ENCODE measurements at places on chromosomes 5 and 9. TPM values are rescaled to one million over a fixed set of nuclear protein-coding genes. Genes with fewer than 3 reads are reported as not detected.

DNA sequence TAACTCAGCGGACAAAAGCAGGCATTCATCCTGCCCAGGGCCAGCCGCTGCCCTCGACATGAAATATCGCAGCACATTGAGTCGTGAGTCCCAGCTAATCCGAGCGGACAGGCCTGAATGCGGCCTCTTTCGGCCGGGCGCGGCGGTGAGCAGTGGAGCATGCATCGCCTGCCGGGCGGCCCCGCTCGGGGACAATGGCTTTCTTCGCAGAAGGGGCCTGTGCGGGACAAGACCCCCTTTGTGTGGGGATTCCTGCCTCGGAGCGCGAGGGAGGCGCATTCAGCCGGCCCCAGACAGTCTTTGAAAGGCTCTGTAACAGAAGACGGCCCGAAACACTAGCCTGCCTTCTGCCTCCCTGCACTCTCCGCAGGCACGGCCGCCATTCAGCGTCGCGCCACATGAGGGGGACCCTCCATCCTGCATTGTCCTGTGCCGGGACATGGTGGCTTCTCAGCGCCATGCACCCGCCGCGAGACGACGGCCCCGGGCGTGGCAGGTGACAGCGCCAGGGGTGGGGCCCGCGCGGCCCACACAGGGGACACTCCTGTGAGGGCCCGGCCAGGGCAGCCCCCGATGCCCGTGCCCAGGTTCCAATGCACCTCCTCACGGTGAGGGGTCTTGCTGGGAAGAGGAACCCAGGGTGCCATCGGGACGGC lies 52.0 kb downstream of the EXD3 start:
- DNase-seq = no peak

Gene ZDHHC11B
- 15.1 TPM for total RNA-seq

Gene PCDH12
- not detected for total RNA-seq

Gene LECT2
- total RNA-seq = not detected

GRCh38 chr5:179906294-179906794 lies 1.4 kb downstream of the TBC1D9B start:
- no peak for DNase-seq

DNA sequence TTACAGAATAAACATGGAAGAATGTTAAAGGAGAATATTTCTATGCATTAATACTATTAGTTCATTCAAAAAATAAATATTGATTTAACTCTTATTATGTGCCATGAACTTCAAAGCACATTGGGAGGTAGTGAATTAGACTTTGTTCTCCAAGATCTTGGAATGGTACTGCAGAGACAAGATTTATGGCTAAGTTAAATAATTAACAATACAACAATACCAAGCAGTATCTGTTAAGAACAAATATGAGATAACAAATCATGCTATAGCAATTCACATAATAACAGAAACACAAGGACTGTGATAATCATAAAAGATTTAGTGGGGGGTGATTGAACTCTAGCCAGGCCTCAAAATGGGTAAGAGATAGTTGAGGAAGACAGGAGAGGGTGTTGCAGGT lies 11.6 kb downstream of the NMUR2 start:
- DNase-seq = no peak

- no peak for DNase-seq
These were observed 158.0 kb downstream of the DEPDC1B start for GRCh38 chr5:60541980-60542379.

Gene SLC6A19
- total RNA-seq = not detected

DNA sequence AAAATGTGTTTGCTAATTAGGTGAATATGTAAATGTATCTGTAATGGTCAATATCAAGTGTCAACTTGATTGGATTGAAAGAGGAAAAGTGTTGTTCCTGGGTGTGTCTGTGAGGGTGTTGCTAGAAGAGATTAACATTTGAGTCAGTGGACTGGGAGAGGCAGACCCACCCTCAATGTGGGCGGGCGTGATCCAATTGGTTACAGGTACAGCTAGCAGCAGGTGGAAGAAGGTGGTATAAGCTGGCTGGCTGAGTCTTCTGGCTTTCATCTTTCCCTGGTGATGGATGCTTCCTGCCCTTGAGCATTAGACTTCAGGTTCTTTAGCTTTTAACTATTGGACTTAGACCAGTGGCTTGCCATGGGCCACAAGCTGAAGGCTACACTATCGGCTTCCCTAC lies 779.0 kb upstream of the CTNND2 start:
- DNase-seq = no peak

Gene TICAM2
- total RNA-seq = 0.50 TPM

Gene SLC4A9
- not detected for total RNA-seq

Gene PALM2AKAP2
- not detected for total RNA-seq

Gene INSL6
- total RNA-seq = not detected

DNA sequence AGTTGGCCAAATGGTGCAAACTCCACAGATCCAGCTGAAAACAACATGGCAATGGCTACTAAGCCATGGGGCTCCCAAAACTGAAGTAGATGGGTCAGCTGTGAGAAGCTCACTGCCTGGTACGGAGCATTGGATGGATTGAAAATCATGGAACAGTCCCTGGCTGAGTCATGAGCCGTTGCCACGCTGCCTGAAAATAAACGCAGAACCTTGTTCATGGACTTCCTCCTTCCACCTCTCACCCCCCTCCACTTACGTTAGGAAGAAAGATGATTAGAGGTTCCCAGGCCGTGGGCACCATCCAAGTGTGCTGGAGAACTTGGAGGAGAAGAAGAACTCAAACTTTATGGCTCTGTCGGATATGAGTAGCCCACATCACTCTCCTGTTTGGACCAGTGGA lies 6.8 kb upstream of the DIPK1B start:
- no peak for DNase-seq

DNA sequence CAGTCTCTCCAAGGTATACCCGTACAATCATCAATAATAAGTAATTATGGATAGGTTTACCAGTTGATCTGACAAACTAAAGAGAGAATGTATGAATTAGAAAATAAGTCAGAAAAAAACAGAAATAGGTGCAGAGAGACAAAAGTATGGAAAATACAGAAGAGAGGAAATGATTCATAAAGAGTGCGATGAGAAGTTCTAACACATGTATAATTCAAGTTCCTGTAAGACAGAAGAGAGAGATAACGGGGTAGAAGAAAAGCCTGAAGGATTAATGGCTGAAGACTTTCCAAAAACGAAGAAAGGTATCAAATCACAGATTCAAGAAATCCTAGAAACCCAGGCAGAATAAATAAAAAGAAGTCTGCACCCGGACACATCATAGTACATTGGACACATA lies 16.2 kb upstream of the SMU1 start:
- DNase-seq = no peak

Gene NCS1
- total RNA-seq = 0.17 TPM

DNA sequence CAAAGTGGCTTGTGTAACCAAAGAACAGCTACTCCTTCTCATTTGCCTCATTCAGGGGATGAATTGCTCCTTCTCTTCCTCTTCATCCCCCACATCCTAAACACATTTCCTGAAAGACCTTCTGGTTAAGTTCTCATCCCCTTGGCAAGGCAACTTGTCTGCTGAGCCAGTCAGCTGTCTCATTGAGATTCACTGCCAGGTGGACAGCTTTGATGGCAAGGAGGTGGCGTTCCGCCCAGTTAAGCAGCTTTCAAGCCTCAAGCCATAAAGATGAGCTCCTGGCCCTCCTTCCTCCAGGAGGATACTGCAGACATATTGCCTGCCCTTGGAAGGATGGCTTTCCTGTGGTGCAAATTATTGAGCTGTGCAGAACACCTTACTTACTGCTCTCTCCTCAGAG lies 448.6 kb upstream of the MPDZ start:
- DNase-seq = no peak

DNA sequence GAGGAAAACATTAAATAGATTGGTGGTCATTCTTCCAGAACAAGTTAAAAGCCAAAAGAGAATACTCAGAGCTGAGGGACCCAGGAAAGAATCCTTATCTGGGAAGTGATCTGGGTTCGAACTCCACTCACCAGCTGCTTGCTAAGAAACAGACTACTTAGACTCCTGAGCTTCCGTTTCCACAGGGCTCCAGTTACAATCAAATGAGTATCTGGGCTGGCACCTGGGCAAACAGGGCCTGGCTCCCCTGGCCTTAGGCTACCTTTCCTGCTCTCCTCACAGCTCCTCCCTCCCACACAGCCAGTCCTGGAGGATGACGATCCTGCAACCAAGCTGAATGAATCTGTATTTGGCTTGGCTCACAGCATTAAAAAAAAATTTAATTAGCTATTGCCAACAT lies 2.5 kb downstream of the MAPK9 start:
- no peak for DNase-seq

DNA sequence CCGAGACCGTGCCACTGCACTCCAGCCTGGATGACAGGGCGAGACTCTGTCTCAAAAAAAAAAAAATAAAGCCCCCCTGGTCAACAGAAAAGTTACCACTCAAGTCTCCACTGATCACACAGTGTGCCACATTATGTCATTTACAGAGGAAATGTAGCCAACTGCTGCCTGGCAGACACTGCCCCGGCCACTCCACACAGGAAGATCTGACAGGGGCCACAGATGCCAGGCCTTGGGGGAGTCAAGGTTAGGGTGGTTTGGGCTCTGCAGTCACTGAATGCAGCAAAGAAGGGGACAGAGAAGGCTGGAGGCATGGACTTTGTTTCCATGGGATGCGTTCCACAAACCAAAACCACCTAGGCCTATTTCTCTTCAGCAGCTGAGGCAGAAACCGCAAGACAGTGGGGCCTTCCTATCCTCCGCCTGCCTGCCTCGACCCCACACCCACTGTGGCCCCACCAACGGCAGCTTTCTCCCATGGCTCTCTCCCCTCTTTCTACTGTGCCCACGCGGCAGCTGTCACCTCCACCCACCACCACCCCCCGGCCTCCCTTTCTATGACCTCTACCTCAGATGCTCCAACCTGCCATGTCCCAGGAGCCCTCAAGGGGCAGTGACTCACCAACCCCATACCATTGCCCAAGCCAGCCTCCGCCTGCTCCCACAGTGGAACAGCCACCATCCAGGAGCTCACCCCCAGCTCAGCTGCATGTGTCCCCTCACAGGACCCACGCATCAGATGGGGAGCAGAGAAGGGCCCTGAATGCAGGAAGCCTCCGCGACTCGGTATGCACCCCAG lies 12.4 kb downstream of the IPPK start:
- DNase-seq = no peak

Gene CD180
- 0.08 TPM for total RNA-seq

Gene KIF27
- 3.6 TPM for total RNA-seq

GRCh38 chr9:136059851-136060670 lies 35.0 kb downstream of the NACC2 start:
- no peak for DNase-seq

Gene ALDH1A1
- not detected for total RNA-seq
